Renal cortical epithelial cell (primary cell): ENCODE measurements at places on chromosomes 3 and 15. TPM values are rescaled to one million over a fixed set of nuclear protein-coding genes. Genes with fewer than 3 reads are reported as not detected.

Gene PSTPIP1
- not detected in 2 replicates for total RNA-seq

DNA sequence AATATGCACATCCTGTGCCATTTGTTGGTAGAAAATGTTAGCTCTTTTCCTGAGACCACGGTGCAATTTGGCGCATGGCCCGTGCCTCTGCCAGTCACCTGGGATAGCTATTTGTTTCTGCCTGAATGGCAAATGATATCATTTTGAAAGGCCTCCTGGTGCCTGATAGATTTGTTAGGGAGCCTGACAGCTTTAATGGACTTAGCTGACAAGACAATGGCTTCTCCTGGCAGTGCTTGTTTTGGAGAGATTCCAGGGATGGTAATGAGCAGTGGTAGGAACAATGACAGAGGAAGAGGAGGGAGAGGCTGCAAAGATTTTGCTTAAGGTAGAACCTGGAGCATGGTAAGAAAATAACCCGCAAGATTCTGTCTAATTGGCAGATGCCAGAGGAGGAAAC is 268.5 kb downstream of the CLSTN2 start:
- DNase-seq = no peak

- DNase-seq = no peak
Observed at GRCh38 chr15:58742819-58743502, 6.5 kb downstream of the ADAM10 start.

- DNase-seq = no peak
Observed at GRCh38 chr15:63090472-63090871, 31.2 kb upstream of the LACTB start.

- no peak for DNase-seq
Observed at GRCh38 chr15:41122849-41123248, 6.8 kb upstream of the INO80 start.

- no peak for DNase-seq
Observed at GRCh38 chr3:25472153-25472552, 44.1 kb downstream of the RARB start.

- DNase-seq = peak; percentile 35
Observed at GRCh38 chr15:89171136-89172072, 50.0 kb downstream of the RLBP1 start.

DNA sequence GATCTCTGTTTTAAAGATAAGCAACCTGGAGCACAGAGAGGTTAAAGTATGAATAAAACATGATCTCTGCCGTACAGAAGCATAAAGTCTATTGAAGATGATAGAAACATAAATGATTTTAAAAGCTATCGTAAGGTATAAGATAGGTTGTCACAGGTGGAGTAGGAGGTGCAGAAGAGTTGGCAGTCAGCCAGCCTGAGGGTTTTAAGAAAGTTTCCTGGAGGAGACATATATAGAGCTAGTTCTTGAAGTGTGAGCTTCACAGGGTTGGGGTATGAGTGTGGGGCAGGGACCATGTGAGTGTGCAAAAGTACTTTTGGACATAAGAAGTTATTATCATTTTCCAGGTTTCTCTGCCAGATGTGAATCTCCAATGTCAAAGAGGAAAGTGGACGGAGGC is 3.9 kb upstream of the FGF12 start:
- no peak for DNase-seq

DNA sequence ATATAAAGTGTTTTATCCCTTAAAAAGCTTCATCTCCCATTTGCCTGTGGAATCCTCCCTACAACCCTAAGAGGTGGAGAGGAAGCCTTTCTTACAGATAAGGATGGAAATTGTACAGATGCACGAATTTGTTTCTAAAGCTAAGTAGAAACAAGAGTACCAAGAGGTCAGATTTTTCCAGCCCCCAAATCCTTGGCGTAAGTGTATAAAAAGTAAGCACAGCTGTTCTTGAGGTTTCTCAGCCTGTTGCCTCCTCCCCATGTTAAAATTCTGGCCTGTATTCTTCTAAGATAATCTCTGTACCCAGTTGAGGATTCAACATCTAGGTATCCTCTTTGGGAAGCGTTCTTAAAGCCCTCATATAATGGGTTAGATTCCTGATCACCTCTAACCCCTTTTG is 34.9 kb downstream of the RAB7A start:
- no peak for DNase-seq

- no peak for DNase-seq
Observed at GRCh38 chr3:33166095-33166494, 52.3 kb downstream of the CRTAP start.

GRCh38 chr3:9308298-9308990 is 54.4 kb upstream of the THUMPD3 start:
- peak; percentile 13 for DNase-seq

- DNase-seq = peak; percentile 72
Observed at GRCh38 chr3:60536420-60536819, 714.8 kb downstream of the FHIT start.
